ENCODE measurements at places on chromosomes 5 and 9. TPM values are rescaled to one million over a fixed set of nuclear protein-coding genes. Genes with fewer than 3 reads are reported as not detected.

C5orf58 gene
- total RNA-seq = not detected

PTGER4 gene
- 0.94 TPM for total RNA-seq

PPP2R2B gene
- 0.12 TPM for total RNA-seq

TIMD4 gene
- total RNA-seq = 1.3 TPM

TLX3 gene
- not detected for total RNA-seq

NACC2 gene
- 21.4 TPM for total RNA-seq

CATSPER3 gene
- total RNA-seq = 0.67 TPM

PLPP1 gene
- 37.5 TPM for total RNA-seq

PPP1R26 gene
- 19.4 TPM for total RNA-seq

PCDHGB4 gene
- 0.93 TPM for total RNA-seq

SLC6A3 gene
- 0.15 TPM for total RNA-seq

IL13 gene
- total RNA-seq = not detected

CDX1 gene
- not detected for total RNA-seq

CCIN gene
- not detected for total RNA-seq

PAX5 gene
- not detected for total RNA-seq

OXCT1 gene
- total RNA-seq = 3.2 TPM

HTR1A gene
- total RNA-seq = not detected

FIBCD1 gene
- total RNA-seq = 10.7 TPM

ALDOB gene
- total RNA-seq = not detected

EPB41L4A gene
- 1.2 TPM for total RNA-seq

NUP214 gene
- total RNA-seq = 24.0 TPM

PCDHGC5 gene
- total RNA-seq = 0.02 TPM

TLE1 gene
- total RNA-seq = 87.5 TPM

C5orf63 gene
- 4.1 TPM for total RNA-seq

CHSY3 gene
- 0.13 TPM for total RNA-seq

KIF4B gene
- total RNA-seq = not detected

PLK2 gene
- 77.8 TPM for total RNA-seq

OR2V1 gene
- not detected for total RNA-seq

NRARP gene
- total RNA-seq = 3.9 TPM

DRD1 gene
- 0.51 TPM for total RNA-seq

ACTBL2 gene
- 0.07 TPM for total RNA-seq

UGT3A2 gene
- not detected for total RNA-seq

OR1L1 gene
- not detected for total RNA-seq

ASTN2 gene
- 5.2 TPM for total RNA-seq

ENC1 gene
- 10.8 TPM for total RNA-seq

ACER2 gene
- 1.8 TPM for total RNA-seq

SPINK4 gene
- total RNA-seq = not detected

All from A549 treated with RU486 at 1 μM for 4 hours (cell line).